ENCODE measurements at places on chromosomes 13 and 19.

- DNase-seq: no peak
Observed at GRCh38 chr19:2495651-2496316, 19.9 kb downstream of the GADD45B start.

GRCh38 chr19:35027009-35027408, 3.3 kb upstream of the SCN1B start:
- no peak for DNase-seq

GRCh38 chr13:83753912-83754624, 128.2 kb downstream of the SLITRK1 start:
- no peak for DNase-seq

DNA sequence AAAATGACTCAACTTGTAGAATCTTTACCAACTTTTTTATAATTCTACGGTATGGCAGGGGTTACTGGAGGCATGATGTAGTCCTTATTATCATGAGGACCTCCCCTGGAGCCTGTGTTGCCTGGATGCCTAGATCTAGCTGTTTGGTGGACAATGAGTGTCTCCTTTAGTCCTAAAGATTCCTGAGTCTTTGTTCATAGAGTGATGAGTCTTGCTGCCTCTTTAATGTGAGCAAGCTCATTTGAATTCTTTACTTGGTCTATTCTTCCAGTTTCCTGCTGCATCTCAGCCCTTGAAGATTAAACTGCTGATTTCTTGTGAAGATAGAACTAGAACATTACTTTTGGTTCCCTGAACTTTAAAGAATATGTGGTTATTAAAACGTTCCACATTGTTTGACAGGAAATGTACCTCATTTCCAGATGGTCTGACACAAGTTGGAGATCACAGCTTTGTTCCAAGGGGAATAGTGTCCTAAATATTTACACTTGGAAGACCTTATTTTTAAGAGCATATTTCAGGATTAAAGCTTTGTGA, 51.9 kb downstream of the SLAIN1 start:
- no peak for DNase-seq

DNA sequence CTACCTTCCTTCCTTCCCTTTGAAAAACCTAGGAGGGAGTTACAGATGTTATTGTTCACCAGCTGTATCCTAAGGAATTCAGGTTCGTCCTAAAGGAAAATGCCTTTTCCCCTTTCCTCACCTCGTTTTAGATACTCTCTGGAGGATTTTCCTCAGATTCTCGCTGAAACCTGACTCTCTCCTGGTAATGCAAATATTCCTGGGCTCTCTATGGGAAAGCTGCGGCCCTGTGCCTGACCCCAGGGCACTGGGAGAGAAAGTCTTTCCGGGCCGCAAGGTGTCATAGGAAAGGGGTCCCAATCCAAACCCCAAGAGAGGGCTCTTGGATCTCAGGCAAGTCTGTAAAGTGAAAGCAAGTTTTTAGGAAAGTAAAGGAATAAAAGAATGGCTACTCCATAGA, 13.1 kb upstream of the OR1M1 start:
- DNase-seq: no peak

- no peak for DNase-seq
Observed at GRCh38 chr19:22901431-22902130, 69.5 kb downstream of the ZNF723 start.

- no peak for DNase-seq
Observed at GRCh38 chr13:73672492-73672891, 461.7 kb downstream of the KLF12 start.

DNA sequence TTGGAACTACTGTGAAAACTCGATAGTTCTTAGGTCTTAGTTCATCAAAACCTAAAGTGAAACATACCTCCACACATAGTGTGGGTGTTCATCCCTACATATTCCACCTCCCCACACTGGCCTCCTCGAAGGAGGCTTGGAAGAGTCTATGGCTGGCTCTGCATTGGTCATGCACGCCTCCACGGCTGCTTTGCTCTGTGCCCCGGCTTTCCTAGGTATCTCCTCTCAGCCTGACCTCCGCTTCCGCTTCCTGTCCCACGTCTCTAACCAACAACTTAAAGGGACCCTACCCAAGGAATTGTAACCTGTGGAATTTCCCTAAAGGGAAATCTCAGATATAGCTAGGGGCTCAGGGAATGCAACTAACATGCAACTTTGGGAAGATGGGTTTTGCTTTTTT, 79.7 kb upstream of the MBNL2 start:
- no peak for DNase-seq

DNA sequence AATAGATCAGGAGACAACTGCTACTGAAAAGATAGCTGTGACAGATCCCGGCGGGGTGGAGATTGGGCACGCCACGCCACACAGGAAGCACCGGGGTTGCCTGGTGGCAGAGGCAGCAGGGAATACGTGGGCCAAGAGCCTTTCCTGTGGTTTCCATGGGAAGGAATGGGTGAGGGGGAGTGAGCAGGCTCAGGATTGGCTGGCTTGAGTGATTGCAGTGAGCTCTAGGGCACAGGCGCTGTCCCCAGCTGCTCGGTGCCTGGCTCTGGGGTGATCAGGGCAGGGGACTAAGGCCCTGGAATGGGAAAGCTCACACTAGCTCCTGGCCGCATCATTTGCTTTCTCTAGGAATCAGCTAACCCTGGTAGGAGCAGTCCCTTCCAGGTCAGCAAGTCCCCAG, 166.1 kb downstream of the USP12 start:
- no peak for DNase-seq

GRCh38 chr13:48942131-48942530, 33.6 kb upstream of the FNDC3A start:
- no peak for DNase-seq

- DNase-seq: no peak
Observed at GRCh38 chr13:60148918-60149317, 14.8 kb downstream of the DIAPH3 start.

DNA sequence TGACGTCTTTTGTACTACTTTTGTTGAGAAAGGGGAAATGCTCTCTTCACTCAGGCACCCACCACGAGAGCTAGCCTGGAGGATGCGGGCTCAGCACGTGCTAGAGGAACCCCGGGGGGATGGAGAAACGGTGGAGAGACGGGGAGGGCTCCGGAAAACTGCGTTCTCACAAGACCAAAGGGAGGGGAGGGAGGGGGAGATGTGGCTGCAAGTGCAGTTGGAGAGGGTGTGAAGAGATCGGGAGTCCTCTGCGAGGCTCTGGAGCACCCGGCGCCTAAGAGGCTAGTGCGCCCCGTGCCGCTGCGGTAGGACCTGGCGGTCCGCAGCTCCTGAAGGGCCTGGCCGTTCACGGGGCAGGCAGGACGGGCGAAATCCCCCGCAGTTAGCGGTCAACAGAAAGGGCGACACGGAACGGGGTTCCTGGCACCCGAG, 43.4 kb upstream of the XPO4 start:
- no peak for DNase-seq

GRCh38 chr13:41356786-41357185, 45.7 kb downstream of the NAA16 start:
- no peak for DNase-seq

DNA sequence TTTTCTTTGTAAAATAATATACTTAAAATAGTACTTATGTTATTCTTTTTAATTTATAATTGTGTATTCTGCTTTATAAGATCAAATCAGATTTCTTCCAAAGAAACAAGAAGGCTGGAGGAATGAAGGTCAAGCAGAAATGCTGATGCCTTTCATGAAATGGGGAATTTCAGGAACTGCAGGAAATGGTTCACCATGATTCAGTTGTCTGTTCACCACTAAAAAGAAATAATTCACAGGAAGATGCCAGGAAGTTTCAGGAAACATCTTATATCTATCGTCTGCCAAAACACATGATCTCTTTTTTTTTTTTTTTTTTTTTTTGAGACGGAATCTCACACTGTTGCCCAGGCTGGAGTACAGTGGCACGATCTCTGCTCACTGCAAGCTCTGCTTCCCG, 15.7 kb upstream of the SCEL start:
- DNase-seq: no peak

- DNase-seq: no peak
Observed at GRCh38 chr19:40599902-40600569, 1.1 kb upstream of the LTBP4 start.

DNA sequence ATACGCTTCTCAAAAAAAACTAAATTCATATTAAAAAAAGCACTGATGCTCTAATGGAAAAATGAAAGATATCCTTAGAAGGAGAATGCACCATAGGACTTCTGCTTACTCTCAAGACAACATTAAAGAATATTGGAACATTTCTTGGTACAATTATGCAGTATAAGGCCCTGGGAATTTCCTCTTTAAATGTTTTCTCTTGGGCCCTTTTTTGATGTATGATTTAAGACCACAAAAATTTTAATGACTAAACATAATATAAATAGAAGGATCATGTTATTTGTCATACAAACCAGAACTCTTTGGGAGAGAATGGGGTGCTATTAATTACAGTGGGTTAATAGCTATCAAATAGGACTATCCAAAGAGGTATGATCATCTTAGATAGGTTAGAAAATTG, 403.7 kb downstream of the FGF14 start:
- DNase-seq: no peak

- DNase-seq: no peak
Observed at GRCh38 chr19:21584537-21584936, 79.1 kb downstream of the ZNF429 start.

DNA sequence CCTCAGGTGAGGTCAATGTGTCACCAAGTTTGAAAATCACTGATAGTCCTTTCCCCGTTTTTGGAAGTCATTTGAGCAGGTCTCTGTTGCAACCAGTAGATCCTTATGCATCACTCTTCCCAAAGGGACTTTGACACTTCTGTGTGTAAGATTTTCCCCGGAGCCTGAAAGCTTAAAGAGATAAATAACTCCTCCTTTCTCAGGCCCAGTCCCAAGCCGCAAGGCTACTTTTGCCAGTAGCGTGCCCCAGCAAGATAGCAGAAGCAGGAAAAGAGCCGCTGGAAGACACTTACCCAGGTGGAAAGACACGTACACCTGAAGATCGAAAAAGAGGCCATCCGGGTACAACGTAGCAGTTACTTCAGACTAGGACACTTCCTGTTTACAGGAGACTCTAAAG, 106.9 kb downstream of the CYSLTR2 start:
- DNase-seq: no peak

Data from vagina (tissue), 2 donors.